ENCODE measurements at places on chromosomes 6 and 20.

- no peak for DNase-seq
These were observed 45.3 kb downstream of the NINL start for GRCh38 chr20:25539742-25540672.

- DNase-seq, result no peak
These were observed 263.9 kb downstream of the DLL1 start for GRCh38 chr6:170026751-170027646.

- DNase-seq, result no peak
These were observed 69.1 kb upstream of the TOP1 start for GRCh38 chr20:40959325-40960092.

DNA sequence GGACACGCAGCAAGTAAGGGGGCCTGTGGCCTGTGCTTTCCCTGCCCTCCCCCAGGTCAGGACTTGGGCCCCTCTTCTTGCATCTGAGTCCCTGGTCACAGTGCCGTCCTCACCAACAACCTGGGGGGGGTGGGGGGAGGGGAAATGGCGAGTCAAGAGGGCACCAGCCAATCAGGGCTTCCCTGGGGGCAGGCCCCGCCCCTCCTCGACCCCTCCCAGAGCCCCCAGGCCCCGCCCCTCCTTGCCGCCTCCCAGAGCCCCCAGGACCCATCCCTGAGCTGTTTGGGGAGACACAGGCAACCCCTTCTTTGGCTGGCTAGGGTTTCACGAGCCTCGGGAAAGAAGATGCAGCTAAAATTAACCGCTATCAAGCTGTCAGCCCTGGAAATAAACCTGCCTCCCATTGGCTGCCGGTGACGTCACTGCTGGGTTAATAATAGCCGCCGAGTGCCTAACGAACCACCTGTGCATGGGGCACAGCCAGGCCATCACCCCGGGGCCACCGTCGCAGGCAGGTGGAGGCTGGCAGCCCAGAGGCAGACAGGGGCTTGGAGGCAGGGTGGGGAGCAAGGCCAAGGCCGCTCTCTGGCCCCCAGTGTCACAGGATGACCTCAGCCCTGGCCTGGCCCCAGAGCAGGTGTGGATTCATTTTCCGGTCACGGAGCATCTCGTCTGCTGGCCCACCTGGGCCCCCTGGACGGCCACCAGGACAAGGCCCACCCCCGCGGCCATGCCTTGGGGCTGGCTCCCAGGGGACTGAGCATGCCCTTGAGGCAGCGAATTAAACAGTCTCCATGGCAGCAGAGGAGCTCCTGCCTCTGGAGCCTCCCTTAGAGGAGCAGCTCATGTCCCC lies 3.2 kb upstream of the EEF1A2 start:
- DNase-seq, result no peak

GRCh38 chr6:45504947-45505346 lies 127.2 kb upstream of the SUPT3H start:
- peak; percentile 13 for DNase-seq

DNA sequence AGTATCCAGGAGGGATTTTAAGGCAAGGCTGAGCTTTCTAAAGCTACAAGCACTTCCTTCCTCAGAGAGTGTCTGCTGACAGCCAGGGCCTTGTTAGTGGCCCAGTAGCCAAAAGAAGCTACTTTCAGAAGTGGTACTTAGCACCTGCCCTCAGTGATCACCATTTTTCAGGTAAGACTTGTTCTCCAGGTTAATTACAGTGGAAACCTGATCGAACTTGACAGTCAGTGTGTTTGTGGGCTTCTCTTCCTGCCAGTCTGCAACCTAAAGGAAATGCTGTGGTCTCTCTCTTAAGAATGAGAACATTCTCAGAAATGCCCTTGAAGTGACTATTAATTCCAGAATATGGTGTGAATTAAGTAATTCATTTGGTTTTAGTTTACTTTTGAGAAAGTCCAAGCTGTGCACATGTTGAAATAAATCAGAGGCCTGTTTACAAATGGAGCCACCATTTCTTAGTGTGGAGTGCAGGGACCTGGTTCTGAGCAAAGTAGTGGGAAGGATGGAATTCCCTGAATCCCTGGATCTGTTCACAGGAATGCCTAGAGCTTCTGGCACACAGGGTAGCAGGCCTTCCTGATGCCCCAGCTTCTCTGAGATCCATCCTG lies 185.3 kb upstream of the AGPAT4 start:
- no peak for DNase-seq

DNA sequence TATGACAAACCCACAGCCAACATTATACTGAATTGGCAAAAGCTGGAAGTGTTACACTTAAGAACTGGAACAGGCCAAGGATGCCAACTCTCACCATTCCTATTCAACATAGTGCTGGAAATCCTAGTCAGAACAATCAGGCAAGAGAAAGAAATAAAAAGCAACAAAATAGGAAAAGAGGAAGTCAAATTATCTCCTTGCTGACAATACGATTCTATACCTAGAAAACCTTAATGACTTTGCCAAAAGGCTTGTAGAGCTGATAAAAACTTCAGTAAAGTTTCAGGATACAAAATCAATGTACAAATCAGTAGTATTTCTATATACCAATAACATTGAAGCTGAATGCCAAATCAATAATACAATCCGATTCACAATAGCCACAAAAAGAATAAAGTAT lies 32.4 kb downstream of the OR5V1 start:
- DNase-seq, result no peak

DNA sequence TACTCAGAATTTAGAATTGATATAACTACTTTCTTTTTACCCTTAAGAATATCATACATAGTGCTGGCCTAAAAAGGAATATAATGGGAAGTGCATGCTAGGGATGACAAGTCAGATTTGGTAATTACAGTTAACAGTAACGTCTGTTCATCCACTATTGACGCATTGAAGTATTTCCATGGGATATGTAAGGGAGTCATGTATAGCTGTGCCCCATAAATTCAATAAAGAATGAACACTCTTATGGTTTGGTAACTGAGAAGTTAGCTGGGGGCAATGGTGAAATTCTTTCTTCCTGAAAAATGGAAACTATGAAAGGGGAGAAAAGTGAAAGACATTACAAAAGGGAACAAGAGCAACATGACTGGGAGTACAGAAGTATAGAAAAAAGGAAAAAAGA lies 2.6 kb upstream of the COL19A1 start:
- no peak for DNase-seq

DNA sequence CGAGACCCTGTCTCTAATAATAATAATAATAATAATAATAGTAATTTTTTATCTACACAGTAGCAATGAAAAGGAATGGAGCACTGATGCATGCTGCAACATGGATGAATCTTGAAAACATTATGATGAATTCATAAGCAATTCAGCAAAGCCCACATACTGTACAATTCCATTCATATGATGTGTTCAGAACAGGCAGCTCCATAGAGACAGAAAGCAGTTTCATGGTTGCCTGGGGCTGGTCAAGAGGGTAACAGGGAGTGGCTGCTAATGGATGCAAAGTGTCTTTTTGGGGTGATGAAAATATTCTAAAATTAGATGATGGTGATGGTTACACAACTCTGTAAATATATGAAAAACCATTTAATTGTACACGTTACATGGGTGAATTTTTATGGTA lies 43.6 kb downstream of the SLC24A3 start:
- DNase-seq, result no peak

GRCh38 chr6:20693466-20694063 lies 159.3 kb downstream of the CDKAL1 start:
- DNase-seq, result no peak

- no peak for DNase-seq
These were observed 348.6 kb downstream of the CD109 start for GRCh38 chr6:74044417-74045096.

DNA sequence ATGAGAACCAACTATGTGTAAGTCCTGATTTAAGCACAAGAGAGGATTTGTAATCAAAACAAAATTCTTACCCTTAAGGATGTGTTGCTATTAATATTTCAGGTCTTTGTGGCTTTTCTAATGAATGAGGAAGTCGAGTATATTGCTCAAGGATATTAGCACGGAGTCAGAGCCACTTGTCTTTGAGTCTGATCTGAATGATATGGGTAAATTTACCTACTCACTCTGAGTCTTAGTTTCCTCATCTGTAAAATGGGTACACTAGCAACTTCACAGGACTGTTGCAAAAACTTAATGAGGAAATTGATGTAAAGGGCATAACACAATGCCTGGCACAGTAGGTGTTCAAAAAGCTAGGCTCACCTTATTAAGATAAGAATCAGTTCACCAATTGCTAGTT lies 30.0 kb upstream of the QKI start:
- no peak for DNase-seq

- DNase-seq, result no peak
These were observed 112.4 kb downstream of the NOL4L start for GRCh38 chr20:32472581-32473207.

- DNase-seq, result no peak
These were observed 23.7 kb downstream of the TGM2 start for GRCh38 chr20:38141204-38141888.

DNA sequence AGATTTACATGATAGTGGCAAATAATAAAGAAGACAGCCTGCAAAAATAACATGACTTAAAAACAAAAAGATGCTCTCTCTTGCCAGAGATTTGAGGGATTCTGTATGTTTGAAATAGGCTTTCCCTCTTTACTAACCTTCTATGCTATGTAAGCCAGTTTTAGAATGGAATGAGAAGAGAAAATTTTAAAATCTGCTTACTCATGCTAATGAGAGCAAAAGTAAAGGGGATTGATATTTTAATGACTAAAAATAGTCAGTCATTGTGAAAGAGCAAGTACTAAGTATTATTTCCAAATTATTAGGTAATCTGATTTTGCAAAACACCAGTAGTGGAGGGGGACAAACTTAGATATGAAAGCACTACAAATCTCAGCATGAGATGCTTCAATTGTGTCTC lies 563.3 kb upstream of the ADGRB3 start:
- no peak for DNase-seq

DNA sequence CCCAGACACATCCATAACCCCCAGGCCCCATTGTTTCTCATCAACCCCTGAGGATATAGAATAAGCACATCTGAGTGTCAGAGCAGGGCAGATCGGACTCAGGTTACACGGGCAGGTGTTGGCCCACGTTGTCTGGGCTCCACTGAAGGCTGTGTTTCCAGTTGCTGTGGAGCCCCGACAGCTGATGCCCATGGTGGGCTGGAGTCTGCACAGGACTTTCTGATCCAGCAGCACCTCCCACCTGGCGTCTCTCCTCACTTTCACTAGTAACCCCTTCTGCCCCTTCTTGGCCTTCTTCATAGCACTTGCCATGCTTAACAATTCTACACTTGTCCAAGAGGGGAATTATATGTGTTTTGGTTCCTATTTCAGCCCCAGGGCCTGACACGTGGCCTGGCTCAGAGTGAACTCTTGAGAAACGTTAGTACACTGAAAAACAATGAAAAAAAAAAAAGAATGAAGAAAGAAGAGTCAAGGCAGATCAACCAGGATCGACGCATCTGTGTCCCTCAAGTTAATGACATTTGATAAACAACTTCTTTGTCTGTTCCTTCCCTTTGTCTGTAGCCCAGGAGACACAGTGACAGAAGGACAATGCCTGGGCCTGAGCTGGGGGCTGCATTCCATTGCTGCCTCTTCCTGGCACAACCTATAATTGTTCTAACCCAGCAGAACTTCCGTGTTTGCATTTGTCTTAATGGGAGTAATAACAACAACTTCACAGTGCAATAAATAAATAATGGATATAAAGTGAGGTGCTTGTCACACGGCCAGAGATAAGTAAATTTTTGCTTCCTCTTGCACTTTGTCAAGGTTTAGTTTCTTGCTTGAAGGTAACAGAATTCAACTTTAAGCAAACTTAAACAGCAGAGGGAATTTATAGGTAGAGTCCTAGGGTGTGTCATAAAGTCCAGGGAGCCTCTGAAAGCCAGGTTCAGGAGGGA lies 224.2 kb upstream of the SSTR4 start:
- no peak for DNase-seq

DNA sequence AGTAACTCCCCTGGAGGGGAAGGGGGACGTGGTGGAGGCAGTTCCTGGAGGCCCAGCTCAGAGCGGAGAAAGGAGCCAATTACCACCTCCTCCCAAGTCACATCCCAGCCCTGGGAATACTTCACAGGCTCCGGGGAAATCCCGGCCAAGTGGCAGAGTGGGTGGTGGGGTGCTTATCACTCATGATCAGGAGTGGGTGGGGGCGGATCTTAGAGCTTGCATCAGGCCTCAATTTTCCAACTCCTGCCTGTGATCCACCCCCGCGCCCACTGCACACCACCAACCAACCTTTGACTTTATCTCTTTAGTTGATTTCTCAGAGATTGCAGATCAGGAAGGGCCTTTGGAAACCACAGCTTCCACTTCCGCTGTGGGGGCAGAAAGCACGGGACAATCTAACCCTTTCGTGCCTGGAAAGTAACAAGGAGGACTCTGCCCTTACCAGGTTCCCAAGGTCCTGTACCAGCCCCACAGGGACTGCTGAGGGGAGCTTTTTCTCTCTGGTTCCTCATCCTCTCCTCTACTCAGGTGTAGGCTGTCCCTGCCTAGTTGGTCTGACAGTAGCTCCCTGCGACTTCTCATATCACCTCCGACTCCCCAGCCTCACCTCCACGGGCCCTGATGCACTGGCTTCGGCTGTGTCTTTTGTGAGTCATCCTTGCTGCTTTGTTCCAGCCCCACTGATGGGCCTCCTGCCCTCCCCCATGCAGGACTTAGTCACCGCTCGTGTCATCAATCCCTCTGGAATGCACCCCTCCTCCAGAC lies 24.9 kb upstream of the IER3 start:
- peak; percentile 75 for DNase-seq

- no peak for DNase-seq
These were observed 1.3 kb downstream of the ASF1A start for GRCh38 chr6:118895261-118895560.

- no peak for DNase-seq
These were observed 26.1 kb downstream of the SEC63 start for GRCh38 chr6:107931894-107932293.

DNA sequence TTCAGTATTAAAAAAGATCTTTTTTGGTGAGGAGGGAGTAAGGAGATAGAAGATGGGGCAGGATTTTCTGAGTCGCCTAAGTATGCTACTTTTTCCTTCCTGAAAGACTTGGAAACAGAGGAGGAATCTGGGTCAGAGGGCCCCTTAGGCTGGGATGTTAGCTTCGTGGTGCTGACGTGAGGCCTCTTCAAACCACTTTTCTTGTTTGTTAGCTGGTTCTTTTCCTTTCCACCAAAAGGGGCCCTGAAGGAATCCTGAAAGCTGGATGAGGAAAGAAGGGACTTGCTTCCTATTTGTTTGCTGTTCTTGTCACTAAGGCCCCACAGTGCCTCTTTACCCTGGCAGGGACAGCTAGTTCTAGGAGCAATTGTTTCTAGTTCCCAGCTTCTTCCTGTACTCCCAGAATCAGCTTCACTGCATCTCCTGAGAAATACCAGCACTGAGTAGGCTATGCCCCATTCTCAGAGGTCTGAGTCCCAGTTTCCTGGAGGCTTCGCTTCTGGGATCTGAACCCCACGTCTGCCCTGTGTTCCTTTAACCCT lies 2.2 kb upstream of the IL20RA start:
- DNase-seq, result no peak

GRCh38 chr20:59331721-59332329 lies 31.4 kb downstream of the EDN3 start:
- DNase-seq, result no peak
